ENCODE measurements at places on chromosomes 12 and 14.

GRCh38 chr14:94119071-94119470 is 8.5 kb downstream of the IFI27 start:
- DNase-seq: no peak

DNA sequence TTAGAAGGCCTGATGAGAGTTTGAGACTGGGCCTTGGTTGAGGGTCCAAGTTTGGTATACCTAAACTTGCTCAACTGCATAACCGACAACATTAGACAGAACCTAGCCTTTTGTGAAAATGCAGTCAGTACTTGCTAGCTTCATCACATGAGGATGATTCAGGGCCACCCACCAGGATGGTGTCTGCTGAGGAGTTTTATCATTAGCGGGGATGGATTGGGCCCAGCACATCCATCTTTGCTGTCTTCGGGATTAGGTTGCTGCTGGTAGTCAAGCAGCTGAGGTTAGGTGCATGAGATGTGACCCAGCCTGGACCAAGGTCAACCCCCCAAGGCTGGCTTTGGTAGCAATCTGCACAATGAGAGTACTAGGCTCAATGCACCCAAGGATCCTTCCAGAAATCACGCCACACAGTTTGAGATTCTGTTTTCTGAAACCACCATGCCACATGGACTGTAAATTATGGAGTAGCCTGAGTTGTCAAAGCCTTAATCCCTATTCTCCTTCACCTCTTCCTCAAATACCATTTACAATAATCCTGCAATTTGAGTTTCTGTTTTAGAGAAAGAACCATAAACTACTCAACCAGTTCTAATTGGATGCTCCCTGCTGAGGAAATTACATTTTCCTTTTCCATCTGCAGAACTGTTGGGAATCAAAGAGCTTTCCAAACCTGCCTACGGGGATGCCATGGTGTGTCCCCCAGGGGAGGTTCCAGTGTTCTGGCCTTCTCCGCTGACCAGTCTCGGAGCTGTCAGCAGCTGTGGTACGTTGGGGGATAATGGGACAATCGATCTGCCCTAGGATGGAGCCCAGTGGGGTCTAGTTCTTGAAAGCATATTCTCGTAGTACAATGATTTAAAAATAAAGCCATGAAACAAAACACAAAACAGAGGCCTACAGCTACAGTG is 61.7 kb downstream of the DGLUCY start:
- DNase-seq: no peak

GRCh38 chr14:89190765-89191513 is 226.1 kb downstream of the FOXN3 start:
- DNase-seq: no peak

DNA sequence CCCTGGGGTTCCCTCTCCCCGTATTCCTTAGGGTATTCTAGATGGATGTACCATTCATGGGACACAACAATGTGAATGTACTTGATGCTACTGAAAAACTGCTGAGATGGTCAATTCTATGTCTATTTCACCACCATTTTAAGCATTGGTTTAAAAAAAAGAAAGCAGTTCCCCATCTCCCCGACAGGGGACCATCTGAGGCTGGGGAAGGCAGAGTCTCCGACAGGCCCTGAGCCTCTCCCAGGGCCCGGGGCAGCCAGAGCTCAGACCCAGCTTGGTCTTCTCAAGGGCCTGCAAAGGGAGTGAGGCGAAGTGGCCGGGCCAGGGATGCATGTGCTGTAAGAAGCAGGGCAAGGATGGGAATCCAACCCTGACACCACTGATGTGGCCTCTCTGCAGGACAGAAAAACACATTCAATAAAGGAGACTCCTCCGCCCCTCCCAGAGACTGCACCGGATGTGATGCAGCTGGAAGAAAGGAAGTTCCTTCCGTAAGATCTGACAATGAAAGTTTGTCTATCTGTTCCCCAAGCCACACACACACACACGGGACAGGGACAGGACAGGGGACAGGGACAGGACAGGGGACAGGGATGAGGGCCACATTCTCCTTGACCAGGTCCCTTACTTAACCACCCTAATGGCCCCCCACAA is 234.1 kb downstream of the BCL11B start:
- DNase-seq: no peak

DNA sequence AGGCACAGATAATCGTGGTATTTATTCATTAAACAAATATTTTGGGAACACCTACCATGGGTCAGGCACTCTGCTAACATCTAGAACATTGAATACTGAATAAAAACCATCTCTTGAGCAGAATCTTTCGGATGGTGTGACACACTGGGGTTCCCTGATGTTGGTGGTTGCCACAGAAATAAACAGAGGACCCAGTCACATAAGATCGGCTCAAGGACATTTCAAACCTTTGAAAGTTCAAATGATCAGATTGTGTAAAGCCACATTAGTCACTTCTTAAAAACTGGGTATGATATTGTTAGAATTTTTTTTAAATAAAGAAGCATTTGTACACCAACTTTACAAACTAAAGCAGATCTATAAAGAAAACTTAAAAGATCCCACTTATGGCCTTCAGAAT is 39.0 kb downstream of the NR1H4 start:
- no peak for DNase-seq

DNA sequence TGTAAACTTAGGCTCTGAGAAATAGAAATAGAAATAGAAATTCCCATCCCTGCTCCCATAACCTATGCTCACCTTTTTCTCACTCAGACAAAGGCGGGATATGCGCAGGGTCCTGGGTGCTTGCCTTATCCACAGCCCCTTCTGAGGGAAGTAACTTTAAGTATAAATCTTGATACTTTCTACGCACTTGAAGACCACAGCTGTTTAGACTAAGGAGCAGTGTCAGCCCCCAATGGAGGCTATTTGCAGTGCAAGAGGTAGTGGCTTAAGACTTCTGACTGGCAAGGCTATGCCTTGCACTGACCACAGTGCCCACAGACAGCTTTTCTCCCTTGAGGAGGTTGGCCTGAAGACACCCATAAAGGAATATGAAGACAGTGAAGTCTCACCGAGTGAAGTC is 35.2 kb downstream of the ASCL1 start:
- DNase-seq: no peak

DNA sequence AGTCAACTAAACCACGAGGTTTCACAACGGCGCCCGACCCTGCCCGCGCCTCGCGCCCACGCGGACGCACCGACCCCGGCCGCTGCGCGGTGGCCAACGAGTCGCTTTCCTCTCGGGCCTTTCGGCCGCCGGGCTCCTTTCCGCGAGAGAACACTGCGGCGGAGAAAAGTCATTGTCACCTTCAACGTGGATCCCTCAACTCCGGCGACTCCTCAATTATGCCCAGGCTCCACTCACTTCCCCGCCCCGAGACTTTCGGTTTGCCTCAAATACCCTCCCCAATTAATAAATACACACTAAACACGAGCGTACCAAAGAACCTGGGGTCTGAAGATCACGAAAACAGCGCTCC is 450 bp downstream of the SINHCAF start:
- no peak for DNase-seq

DNA sequence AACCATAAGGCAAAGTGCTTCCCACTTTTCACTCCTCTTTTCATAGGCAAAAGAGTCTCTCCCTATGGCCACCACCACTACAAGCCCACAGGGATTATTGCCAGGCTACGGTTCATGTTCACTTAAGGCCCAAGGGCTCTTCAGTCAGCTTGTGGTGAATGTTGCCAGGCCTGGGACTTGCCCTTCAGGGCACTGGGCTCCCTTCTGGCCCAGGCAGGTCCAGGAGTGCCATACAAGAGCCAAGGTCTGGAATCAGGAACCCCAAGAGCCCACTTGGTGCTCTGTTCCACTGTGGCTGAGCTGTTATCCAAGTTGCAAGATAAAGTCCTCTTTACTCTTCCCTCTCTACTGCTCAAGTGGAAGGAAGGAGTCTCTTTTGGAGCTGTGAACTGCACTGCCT is 307.6 kb downstream of the FUT8 start:
- DNase-seq: no peak

GRCh38 chr12:25566202-25566949 is 13.3 kb upstream of the LMNTD1 start:
- DNase-seq: no peak

GRCh38 chr12:47085815-47086252 is 6.1 kb upstream of the AMIGO2 start:
- no peak for DNase-seq

DNA sequence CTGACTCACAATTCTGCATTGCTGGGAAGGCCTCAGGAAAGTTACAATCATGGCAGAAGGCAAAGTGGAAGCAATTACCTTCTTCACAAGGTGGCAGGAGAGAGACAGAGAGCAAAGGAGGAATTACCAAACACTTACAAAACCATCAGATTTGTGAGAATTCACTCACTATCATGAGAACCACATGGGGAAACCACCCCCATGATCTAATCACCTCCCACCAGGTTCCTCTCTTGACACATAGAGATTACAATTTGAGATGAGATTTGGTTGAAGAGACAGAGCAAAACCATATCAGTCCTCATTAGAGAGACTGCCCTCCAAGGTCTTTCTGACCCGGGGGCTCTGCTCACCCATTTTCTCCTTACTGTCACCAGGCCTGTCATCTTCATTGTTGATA is 1582.3 kb upstream of the TMEM132C start:
- no peak for DNase-seq

GRCh38 chr12:19263672-19264071 is 134.1 kb downstream of the PLEKHA5 start:
- DNase-seq: no peak

- DNase-seq: no peak
Observed at GRCh38 chr12:50222275-50222783, 55.2 kb upstream of the CERS5 start.

- DNase-seq: no peak
Observed at GRCh38 chr14:69214393-69214792, 23.1 kb downstream of the EXD2 start.

DNA sequence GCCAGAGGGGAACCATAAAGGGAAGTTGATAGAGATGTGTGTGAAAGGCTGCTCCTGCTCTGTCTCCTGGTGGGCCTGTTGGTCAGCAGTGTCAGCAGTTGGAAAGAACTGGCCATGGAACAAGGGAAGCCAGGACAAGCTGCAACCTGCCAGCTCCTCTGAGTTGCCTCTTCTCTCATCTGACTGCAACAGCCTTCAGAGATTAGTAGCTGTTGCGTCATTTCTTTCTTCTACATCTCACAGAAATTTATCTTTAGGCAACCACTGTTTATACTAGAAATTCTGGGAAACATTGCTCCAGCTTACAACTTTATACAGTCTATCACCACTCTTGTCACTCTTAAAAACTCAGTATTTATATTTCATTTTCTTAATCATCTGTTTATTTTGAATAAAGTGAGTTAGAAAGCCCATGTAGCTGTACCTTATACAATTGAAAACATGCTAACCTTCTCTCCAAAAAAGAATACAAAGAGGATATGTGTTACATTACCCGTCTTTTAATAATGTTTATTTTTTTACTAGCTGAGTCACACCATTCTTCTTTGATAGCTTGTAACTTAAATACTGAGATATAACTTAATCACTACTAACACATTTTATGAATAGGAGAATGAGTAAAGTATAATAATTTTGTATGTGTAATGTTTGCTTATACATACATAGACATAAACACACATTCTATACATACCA is 224.2 kb downstream of the LRFN5 start:
- no peak for DNase-seq

GRCh38 chr14:81890020-81890419 is 356.4 kb upstream of the SEL1L start:
- no peak for DNase-seq

DNA sequence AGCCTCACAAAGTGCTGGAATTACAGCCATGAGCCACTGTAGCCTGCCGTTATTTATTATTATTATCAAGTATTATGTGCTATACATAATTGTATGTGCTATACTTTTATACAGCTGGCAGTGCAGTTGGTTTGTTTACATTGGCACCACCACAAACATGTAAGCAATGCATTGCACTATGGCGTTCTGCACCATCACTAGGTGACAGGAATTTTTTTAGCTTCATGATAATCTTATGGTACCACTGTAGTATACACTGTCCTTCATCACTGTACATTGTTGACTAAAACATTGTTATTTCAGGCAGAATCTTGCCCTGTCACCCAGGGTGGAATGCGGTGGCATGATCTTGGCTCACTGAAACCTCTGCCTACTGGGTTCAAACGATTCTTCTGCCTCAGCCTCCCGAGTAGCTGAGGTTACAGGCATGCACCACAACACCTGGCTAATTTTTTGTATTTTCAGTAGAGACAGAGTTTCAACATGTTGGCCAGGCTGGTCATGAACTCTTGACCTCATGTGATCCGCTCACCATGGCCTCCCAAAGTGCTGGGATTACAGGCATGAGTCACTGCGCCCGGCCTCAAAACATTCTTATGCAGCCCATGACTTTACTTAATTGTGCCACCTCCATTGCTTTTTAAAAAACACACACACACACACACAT is 17.1 kb downstream of the MRPL42 start:
- DNase-seq: no peak

DNA sequence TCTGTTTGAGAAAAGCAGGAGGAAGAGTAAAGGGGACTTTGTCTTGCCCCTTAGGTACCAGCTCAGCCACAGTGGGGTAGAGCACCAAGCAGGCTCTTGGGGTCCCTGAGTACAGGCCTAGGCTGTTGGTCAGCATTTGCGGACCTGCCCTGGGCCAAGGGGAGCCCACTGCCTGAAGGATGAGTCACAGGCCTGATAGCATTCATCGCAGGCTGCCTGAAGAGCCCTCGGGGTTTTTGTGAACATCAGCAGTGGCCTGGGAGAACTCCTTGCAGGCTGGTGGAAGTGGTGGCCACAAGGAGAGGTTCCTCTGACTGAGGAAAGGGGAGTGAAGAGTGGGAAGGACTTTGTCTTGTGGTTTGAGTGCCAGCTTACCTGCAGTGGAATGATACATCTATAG is 25.0 kb upstream of the P2RX7 start:
- DNase-seq: no peak

GRCh38 chr14:22671622-22672021 is 27.5 kb upstream of the OR6J1 start:
- no peak for DNase-seq

DNA sequence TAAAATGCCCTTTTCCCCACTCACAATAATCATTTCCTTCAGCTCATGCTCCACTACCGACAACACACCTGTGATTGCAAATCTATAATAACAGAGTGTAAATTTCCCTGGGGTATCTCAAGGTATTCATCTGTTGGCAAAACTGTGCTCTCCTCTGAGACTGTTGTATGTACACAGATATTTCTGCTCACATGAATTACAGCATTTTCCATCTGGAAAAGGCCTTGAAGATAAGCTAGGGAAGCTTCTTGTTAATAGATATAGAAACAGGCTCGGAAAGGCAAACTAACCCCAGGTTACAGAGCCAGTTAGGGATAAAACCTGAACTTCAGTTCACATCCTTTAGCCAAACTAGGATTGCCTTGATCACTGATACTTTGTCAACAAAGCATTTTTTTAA is 210.4 kb upstream of the KRR1 start:
- DNase-seq: no peak

GRCh38 chr12:123655420-123655819 is 15.5 kb upstream of the TCTN2 start:
- DNase-seq: no peak
